NCI-H446 treated with DMSO at 0.1 percent for 48 hours (cell line): ENCODE measurements at places on chromosomes 2 and 18.
A peak's percentile ranks its signal among the peaks of the same experiment; 100 is the strongest.

GRCh38 chr2:49840428-49840975 lies 686.2 kb upstream of the FSHR start:
- DNase-seq: no peak

- DNase-seq: no peak
These were observed 129.2 kb downstream of the HNMT start for GRCh38 chr2:138093455-138093854.

- peak; percentile 33 for DNase-seq
These were observed 120.0 kb upstream of the FSIP2 start for GRCh38 chr2:185618625-185619024.

GRCh38 chr2:67844024-67844540 lies 218.7 kb downstream of the C1D start:
- no peak for DNase-seq

DNA sequence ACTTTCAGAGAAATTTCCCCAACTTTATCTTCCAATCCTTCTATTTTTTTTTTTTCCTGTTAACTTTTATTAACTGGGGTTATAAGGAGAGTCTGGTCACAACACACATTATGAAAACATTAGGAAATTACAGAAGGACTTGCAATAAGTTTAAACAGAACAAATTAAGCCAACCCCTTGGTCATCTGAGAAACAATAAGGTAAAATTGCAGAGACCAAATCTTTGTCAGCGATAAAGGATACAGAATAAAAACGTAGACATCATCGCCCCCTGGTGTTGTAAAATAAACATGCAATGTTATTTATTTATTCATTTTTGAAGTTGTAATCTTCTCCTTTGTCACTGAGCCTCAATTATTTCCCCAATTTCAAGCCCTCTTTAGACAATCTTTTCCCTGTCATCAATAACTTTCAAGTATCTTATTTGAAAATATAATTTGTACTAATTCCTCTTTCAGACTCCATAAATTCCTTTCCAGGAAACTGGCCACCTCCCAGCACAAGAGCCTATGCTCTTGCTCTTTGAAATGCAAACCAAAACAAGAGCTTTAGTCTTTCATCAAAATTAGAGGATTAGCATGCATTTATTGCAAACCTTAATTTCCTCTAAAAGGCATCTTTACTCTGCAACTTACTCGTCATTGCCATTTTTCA lies 19.5 kb downstream of the G6PC2 start:
- DNase-seq: peak; percentile 24

DNA sequence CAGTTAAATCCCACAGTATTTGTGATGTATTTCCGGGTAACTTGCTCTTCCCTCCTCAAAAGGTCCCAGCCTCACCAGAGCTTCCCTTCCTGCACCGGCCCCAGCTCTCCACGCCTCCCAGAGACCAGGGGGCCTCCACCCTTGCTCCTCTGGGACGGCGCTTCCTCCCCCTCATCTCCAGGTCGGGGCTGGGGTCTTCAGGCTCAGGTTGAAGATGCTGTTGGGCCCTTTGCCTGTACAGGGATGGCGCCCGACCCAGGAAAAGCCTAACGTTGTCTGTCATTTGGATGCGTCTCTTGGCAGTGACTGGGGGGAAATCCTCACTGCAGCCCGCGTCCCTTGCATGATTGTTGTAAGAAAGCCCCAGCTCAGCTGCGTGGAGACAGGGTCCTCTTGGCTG lies 126.7 kb downstream of the TPO start:
- DNase-seq: no peak

GRCh38 chr2:55224761-55225261 lies 7.3 kb downstream of the CLHC1 start:
- no peak for DNase-seq

DNA sequence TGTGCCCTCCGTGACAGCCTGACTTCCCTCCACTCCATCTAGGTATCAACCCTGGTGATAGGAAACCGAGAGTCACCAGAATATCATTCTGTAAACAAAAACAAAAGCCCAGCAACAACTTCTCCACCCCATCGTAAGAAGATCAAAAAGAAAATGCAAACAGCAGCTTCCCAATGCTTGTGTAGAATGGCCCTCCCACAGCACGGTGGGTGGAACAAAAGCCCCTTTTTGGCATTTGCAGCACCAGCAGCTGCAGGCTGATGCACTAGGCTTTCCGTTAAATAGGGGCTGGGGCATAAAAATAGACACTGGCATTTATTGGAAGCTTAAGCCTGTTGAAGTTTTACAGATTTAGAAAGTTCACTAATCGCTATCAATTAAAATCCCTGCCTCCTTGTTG lies 513.0 kb downstream of the GALR1 start:
- DNase-seq: no peak

- no peak for DNase-seq
These were observed 24.1 kb downstream of the EIF2AK3 start for GRCh38 chr2:88603146-88603545.

GRCh38 chr2:145601361-145601925 lies 1081.5 kb upstream of the ZEB2 start:
- peak; percentile 87 for DNase-seq

DNA sequence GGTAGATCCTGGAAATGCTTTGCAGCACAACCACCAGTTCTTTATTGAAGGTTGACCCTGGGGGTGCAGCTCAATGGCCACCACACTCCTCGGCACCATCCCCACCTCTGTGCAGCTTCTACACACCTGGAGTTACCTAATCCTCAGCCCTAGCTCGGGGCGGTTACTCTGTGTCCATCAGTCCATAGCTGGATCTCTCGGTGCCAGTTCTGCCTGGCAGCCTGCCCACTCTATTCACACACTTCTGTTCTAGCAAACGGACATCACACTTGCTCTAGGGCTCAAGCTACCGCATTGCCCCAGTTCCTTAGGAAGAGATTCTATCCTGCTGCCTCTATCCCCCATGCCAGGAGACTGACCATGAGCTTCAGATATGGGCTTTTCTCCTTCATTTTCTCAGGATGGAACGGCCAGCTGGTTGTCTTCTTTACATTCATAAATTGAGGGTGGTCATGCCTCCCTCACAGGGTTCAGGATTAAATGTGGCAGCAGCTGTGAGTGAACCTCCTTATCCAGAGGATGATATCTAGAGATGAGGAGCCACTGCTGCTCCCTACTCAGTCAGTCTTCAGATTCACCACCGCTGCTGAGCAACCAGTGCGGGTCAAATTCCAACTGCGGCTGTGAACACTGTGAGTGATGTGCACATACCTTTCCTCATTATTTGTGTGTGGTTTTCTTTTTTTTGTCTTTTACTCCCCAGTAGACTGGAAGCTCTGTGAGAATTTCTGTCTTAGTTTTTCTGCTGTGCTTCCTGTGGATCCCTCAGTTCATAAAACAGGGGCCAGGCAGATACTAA lies 66.9 kb upstream of the TRIB2 start:
- no peak for DNase-seq
